ENCODE measurements at places on chromosomes 3 and 15.

DNA sequence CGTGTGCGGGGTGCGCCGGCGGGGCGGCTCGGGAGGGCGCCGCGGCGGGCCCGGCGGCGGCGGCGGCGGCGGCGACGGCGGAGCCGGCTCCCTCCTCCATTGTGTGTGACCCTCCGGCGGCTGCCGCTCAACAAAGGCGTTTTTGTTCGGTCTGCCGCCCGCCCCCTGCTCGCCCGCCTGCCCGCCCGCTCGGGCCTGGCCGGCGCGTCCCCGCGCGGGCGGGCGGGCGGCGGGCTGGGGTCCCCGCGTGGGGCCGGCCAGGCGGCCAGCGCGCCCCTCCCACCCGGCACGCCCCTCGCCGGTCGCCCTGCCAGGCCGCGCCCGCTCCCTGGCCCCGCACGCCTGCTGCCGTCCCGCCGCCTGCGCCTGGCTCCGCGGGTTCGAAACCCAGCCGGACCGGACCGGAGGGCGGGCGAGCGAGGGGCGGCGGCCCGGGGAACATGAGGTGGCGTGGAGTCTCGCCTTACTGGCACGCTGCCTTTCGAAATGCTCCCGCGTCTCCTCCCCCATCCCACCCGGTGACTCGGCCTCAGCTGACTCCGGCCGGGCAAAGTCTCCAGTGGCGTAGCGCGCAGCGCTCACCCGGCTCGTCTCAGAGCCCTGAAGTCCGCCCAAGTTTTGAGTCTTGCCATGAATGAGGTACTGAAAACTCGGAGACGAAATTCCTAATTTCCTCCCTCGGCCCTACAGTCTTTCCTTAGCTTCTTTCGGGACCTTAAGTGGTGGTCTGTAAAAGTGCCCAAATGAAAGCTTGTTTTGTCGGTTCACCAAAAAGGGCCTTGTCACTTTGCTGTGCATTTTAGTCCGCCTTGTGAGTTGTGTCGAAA is 588 bp downstream of the MAPK6 start:
- peak; percentile 94 for DNase-seq

GRCh38 chr3:42159706-42160472 is 68.7 kb downstream of the TRAK1 start:
- DNase-seq, result peak; percentile 61

DNA sequence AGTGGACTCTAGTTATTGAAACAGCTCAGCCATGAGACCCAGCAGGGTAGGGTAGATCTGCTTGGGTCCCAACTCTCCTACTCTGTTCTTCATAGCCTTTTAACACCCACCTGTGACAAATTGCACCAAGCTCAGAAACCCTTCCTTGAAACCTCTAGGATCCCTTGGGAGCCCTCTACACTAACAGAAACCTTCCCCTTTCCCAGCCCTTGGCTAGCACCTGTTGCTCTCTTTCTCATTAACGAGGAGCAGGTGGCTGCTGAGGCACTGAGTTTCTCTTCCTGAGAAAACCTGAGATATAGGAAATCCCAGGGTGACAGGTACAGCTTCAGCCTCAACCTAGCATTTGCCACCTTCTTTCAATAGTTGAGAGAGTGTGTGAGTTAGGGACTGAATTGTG is 88.3 kb upstream of the CLSTN2 start:
- DNase-seq, result no peak

DNA sequence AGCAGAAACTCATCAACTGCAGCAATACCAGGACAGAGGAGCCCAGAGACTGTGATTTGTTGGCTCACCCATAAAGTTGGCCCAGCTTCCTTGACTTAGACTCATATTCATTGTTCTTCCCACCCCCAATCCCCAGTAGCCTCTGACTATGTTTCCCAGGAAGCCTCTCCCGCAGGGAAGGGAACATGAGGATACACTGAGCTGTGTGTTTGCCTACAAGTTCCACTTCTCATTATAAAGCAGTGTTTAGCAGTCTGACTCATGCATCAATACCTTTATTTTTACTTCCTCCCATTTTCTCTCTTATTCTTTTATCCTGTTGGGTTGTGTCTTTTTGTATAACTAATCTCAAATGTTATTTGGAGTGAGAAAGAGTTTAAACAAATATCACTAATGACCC is 111.6 kb upstream of the PHLDB2 start:
- no peak for DNase-seq

DNA sequence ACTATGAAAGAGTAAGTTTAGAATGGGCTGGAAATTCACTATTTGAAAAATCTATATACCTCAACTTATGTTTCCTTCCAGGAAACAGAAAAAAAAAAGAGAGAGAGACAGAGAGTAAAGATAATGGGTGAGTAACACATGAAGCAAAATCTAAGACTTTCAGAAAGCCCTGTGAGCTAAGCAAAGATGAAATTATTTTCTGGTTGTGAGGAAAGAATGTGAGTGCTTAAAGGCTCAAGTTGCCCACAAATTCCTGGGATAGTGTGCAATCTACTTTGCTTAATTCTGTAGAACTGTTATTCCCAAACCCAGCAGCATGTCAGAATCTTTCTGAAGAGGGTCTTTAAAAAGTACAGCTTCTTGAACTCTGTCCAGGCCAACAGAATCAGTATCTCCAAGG is 337.7 kb upstream of the AGTR1 start:
- peak; percentile 34 for DNase-seq

GRCh38 chr3:197003461-197004385 is 25.9 kb downstream of the MELTF start:
- no peak for DNase-seq

Data from AG20443 (cell line).